ENCODE measurements at places on chromosomes 2 and 18.

- DNase-seq: no peak
Measured at GRCh38 chr2:28161466-28161865, 231.2 kb upstream of the FOSL2 start.

DNA sequence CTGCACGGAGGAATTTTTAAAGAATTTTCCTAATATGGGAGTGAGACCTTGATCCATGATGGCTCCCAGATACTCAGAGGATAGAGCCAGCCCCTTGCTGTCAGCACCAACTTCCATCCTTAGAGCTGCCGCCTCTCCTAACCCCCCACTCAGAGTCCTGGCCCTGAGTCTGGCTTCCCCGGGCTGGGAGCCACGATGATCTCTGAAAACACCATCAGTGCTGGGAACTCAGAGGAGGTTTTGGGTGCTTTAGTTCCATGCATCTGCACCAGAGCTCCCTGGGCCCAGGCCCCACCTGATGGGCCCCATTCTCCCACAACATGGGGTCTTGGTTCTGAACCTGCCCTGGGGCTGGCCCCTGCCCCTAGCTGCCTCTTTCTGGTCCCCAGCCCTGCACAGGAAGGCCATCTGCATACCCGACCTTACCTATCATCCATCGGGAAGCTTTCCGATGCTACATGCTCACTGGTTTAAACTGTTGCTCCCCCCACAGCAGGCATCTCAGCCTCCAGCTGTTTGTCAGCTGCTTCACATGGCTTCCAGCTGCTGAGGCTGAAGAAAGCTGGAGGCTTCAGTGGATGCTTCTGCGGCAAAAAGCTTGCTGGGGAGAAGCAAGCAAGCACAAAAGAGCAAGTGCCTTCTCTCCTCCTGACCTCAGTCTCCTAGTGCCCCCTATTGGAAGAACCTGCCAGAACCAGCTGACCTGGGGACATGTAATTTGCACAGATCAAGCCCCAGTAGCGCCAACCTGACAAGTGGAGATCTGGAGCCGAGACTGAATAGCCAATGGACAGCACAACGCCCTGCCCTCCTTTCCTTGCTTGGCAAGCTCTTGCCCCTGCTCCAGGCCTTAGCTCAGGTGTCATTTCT is 24.2 kb upstream of the RHOB start:
- DNase-seq: no peak

DNA sequence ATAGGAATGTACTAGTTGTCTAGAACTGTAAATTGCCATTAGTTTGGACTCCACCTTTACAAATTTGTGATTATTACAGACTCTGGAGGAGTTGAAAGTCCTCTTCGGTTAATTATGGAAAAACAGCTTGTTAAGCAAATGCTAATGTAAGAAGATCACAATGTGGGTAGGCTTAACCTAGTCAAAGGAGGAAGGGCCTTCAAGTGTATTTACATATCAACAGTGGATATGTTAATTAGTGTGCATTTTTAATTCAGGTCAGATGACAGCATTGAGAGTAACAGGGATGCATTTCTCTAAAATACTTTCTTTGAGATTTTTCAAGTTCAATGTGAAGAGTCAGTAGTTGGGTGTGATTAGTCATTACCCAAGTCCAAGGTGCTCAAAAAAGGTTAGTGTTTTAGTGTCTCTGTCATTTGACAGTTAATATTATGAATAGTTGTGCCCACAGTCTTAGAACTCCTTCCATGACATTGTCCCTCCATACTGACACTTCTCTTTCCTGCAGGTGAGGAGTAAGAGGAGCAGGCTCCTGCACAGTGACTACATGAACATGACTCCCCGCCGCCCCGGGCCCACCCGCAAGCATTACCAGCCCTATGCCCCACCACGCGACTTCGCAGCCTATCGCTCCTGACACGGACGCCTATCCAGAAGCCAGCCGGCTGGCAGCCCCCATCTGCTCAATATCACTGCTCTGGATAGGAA is 28.0 kb downstream of the CD28 start:
- no peak for DNase-seq

- DNase-seq: no peak
Measured at GRCh38 chr2:60554646-60555065, 1.2 kb upstream of the BCL11A start.

DNA sequence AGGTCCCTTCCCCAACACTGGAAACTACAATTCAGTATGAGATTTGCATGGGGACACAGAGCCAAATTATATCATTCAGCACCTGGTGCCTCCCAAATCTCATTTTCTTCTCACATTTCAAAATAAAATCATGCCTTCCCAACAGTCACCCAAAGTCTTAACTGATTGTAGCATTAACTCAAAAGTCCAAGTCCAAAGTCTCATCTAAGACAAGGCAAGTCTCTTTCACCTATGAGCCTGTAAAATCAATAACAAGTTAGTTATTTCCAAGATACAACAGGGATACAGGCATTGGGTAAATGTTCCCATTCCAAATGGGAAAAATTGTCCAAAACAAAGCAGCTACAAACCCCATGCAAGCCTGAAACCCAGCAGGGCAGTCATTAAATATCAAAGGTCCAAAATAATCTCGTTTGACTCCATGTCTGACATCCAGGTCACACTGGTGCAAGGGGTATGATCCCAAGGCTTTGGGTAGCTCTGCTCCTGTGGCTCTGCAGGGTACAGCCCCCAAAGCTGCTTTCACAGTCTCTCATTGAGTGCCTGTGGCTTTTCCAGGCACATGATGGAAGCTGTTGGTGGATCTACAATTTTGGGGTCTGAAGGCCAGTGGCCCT is 1370.1 kb upstream of the DDX18 start:
- DNase-seq: no peak

- DNase-seq: no peak
Measured at GRCh38 chr18:42675810-42676209, 439.7 kb downstream of the RIT2 start.

DNA sequence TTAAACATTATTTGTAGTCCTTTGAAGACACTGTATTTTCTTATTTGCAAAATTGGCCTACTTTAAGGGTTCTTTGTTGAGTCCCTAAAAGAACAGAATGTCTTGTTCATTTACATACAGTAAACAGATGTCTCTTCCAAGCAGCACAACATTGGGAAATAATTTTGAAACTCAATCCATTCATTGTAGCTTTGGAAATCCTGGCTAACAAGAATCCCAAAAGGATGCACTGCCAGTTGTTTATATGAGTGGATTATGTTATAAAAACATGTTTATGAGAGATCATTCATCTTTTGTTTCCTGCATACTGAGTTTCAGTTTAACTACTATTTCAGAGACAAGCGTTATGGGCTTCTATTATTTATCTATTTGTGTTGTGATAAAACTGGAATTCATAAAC is 499.3 kb downstream of the PID1 start:
- no peak for DNase-seq

- no peak for DNase-seq
Measured at GRCh38 chr2:4653991-4654390, 950.6 kb downstream of the DCDC2C start.

DNA sequence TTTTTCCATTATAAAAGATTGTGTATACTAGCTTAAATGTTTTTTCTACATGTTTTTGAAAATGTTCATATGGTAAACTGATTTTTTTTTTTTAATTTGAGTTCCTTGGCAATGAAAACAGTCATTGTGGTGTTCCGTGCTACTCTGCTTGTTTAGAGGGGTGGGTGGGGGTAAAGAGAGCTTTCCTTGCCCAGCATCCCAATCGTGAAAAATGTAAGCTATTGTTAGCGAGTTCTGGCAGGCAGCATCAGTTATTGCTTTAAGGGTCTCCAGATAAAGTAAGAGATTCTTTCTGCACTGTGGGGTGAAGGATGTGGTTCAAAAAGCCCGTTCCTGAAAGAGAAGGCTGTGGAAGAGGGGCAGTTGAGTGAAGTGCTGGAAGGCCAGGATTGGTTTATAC is 118.4 kb downstream of the TANC1 start:
- no peak for DNase-seq

- no peak for DNase-seq
Measured at GRCh38 chr18:55227771-55228170, 268.5 kb upstream of the CCDC68 start.

DNA sequence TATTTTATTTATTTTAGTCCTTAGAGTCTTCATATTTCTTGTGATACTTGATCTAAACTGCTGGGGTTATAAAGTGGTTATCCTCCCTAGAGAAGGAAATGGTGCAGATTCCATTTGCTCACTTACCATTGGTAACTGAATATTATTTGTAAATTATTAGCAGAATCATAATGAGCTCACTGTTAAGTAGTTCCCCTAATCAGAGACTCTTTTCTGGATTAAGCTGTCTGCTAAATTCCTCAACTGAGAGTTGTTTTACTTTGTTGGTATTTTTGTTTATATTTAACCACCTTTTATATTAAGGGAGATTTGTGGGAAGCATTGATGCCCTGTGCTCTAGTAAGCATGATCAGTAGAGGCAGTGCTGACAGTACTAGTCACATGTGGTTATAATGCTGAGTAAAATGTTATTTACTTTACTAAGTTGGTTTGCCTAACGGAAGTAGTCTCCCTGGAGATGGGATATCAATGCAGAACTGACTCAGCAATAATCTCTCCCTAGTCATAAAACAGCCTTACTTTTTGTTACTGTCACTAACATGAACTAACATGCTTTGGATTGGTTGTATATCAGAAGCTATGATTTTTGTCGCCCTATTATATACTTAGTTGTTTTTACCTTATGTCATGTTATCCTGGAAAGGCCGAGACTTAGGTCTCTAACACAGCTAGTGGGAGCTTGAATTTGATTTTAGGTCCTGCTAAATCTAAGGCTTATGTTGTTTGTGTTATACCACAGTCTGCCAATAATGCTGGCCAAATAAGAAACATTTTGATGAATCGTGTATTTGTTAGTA is 166.7 kb downstream of the MCFD2 start:
- no peak for DNase-seq

- DNase-seq: peak; percentile 66
Measured at GRCh38 chr2:226798422-226799210, 1.0 kb downstream of the IRS1 start.

DNA sequence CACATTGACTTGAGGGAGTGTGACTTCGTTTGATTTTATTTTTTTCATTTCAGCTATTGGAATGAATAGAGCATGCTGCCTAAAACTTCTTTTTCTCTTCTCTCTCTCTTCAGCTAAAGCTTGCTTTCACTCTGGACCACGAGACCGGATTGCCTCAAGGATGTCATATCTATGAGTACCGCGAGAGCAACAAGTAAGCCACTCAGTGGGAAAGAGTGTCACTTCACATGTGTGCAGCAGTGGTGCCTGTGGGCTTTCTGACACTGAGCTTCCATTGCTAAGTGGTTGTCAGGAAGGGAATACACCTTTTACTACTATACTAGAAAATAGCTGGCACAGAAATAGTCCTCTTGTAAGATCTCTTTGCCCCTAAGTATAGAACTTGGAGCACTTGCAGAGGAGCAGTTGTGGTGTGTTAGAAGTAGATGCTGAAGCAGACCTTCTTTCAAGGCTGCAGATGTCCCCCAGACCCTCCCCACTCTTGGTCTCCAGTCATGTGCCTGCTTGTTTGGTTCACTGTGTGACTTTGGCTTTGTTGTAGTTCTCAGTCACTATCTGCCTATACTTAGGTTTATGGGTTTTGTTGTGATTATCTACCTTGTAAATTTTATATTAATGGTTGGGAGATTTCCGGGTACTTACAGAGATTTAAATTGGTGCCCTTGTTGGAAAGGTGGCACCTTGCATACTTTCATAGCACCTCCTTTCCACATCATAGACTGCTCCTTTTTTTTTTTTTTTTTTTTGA is 78.5 kb upstream of the ALPP start:
- no peak for DNase-seq
